Right atrium auricular region (tissue), 2 donors: ENCODE measurements at places on chromosomes 16 and 17. TPM values are rescaled to one million over a fixed set of nuclear protein-coding genes. Genes with fewer than 3 reads are reported as not detected.

Gene HIGD1B
- 19.0 TPM for total RNA-seq

Gene SHISA9
- total RNA-seq = 0.41 TPM

Gene VKORC1
- total RNA-seq = 71.8 TPM

Gene NOG
- total RNA-seq = 1.5 TPM

Gene SOX15
- 11.5 TPM for total RNA-seq

Gene MRPL45
- total RNA-seq = 26.9 TPM

Gene BAHCC1
- total RNA-seq = 5.8 TPM

Gene DPEP1
- total RNA-seq = not detected

Gene TCAP
- 3,380 TPM for total RNA-seq

Gene KRTAP9-8
- not detected for total RNA-seq

Gene SP6
- not detected for total RNA-seq

Gene CTRB1
- total RNA-seq = not detected

Gene ITGB3
- total RNA-seq = 13.6 TPM

Gene MEFV
- 0.82 TPM for total RNA-seq

Gene PRSS36
- 1.3 TPM for total RNA-seq

Gene NSF
- total RNA-seq = 13.1 TPM

Gene DHRS7B
- 45.3 TPM for total RNA-seq

Gene CLEC16A
- 24.1 TPM for total RNA-seq

Gene ZPBP2
- total RNA-seq = not detected

Gene THUMPD1
- 24.3 TPM for total RNA-seq

Gene SPATA22
- 1.8 TPM for total RNA-seq

Gene TPSG1
- total RNA-seq = not detected

Gene KRTAP4-3
- not detected for total RNA-seq

Gene ABCA9
- total RNA-seq = 11.8 TPM

Gene PROCA1
- total RNA-seq = 1.4 TPM

Gene KRTAP2-2
- total RNA-seq = not detected

Gene MSLN
- 94.6 TPM for total RNA-seq

Gene OTOP3
- not detected for total RNA-seq
